Activated T-cell treated with anti-CD3 and anti-CD28 coated beads, Interleukin-2, amount 50 U/mL, for 72 hours (primary cell): ENCODE measurements at places on chromosomes 2 and 18.

- H3K27me3 ChIP-seq = peaks cover 47% of the 10 kb centered on the region
- H3K4me3 ChIP-seq = no peak overlapping the region
- H3K36me3 ChIP-seq = no peaks in the 10 kb centered on the region
These were observed 98.1 kb upstream of the YPEL5 start for GRCh38 chr2:30048636-30049175.

- H3K27ac ChIP-seq = no peak overlapping the region
- no peaks in the 10 kb centered on the region for H3K4me1 ChIP-seq
- H3K4me3 ChIP-seq = no peak overlapping the region
- no peaks in the 10 kb centered on the region for H3K36me3 ChIP-seq
These were observed 201.8 kb upstream of the KLHL14 start for GRCh38 chr18:32974421-32975162.

DNA sequence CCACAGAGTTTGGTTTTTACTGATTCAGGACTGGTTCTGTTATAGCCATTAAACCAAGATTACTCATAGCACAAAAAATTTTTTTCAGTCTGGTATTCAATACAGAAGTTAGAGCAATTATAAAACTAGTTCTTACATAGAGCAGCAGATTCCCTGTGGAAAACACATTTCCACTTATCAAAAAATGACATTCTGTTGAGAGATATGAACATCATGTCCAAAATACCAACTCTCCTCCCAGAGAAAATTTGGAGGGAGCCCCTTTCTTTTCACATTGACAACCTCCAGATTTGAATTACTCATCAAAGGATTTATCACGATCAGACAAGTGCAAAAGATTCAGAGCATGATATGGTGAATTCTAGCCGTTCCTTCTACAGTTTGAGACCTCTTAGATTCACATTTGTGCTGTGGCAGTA is 126.8 kb upstream of the SERPINE2 start:
- no peak overlapping the region for H3K4me3 ChIP-seq
- no peak for DNase-seq
- no peaks in the 10 kb centered on the region for H3K36me3 ChIP-seq

DNA sequence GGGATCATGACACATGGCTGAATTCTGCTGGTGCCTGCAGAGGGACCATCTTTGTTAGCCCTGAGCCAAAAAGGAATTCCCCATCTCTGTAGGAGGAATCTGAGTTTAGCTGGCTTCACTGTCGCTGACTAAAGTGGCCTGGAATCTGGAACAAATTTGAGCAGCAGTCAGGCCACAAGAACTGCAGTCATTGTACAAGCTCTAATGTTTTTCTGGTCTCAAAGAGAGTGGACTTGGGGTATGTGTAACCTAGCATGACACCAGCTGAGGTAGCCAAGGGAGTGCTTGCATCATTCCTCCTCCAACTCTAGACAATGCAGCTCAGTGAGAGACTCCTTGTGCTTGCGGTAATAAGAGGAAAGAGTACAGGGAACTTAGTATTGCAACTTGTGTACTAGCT is 539.1 kb upstream of the LRRTM4 start:
- no peaks in the 10 kb centered on the region for H3K36me3 ChIP-seq
- H3K4me3 ChIP-seq = no peak overlapping the region
- H3K27me3 ChIP-seq = no peaks in the 10 kb centered on the region
- no peaks in the 10 kb centered on the region for H3K4me1 ChIP-seq

GRCh38 chr2:223366566-223366965 is 235.6 kb downstream of the SCG2 start:
- H3K4me1 ChIP-seq = no peaks in the 10 kb centered on the region
- no peaks in the 10 kb centered on the region for H3K27me3 ChIP-seq
- peaks cover 2% of the 10 kb centered on the region for H3K36me3 ChIP-seq
- H3K4me3 ChIP-seq = no peak overlapping the region
- DNase-seq = no peak

DNA sequence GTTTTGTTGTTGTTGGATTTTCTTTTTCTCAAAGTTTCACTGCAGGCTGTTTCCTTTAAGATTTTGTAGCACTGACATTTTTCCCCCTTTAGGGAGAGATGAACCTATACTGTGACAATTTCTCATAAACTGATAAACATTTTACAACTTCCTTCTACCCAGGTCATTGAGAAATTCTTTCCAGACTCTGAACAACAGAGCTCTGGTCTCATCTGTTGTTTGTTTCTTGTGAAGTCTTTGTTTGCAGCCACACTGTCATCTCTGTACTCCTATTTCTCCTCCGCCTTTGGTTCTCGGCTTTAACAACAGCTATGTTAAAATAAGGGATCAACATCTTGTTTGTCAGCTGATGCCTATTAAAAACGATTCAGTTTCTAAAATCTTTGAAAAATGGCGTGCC is 167.6 kb downstream of the VWC2L start:
- no peak overlapping the region for H3K4me3 ChIP-seq
- H3K4me1 ChIP-seq = peaks cover 13% of the 10 kb centered on the region
- DNase-seq = no peak
- no peak overlapping the region for H3K27ac ChIP-seq

GRCh38 chr2:105330681-105331375 is 1.3 kb upstream of the TGFBRAP1 start:
- H3K27me3 ChIP-seq = no peaks in the 10 kb centered on the region
- H3K36me3 ChIP-seq = no peaks in the 10 kb centered on the region
- H3K27ac ChIP-seq = peak overlapping the region; percentile 96
- peak overlapping the region; percentile 91 for H3K4me3 ChIP-seq

DNA sequence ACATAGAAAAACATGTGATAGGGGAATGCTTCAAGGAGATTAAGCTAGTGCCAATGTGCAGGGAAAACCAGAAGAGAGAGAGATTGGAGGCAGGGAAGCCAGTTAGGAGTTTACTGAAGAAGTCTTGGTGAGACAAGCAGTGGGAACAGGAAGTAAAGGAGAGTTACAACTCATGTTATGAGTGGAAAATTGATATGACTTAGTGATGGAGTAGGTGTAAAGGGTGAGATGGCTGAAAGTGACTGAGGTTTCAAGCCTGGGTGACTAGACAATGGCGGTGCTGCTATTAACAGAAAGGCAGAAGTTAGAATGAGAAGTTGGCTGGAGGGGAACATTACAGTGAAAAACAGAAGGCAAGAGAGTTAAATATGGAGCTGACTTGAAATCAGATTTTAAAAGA is 16.5 kb downstream of the DOK1 start:
- no peaks in the 10 kb centered on the region for H3K36me3 ChIP-seq
- H3K4me3 ChIP-seq = no peak overlapping the region
- H3K27ac ChIP-seq = no peak overlapping the region
- DNase-seq = peak; percentile 37
- no peaks in the 10 kb centered on the region for H3K27me3 ChIP-seq
- peaks cover 50% of the 10 kb centered on the region for H3K4me1 ChIP-seq

GRCh38 chr2:241563981-241564595 is 5.5 kb downstream of the BOK start:
- no peak for DNase-seq
- H3K4me1 ChIP-seq = no peaks in the 10 kb centered on the region
- peaks cover 9% of the 10 kb centered on the region for H3K27me3 ChIP-seq

- no peak overlapping the region for H3K27ac ChIP-seq
- no peak overlapping the region for H3K4me3 ChIP-seq
- no peak for DNase-seq
- H3K4me1 ChIP-seq = peaks cover 32% of the 10 kb centered on the region
These were observed 105.5 kb upstream of the ASB18 start for GRCh38 chr2:236369661-236370062.
